ENCODE measurements at places on chromosomes 5 and 9. TPM values are rescaled to one million over a fixed set of nuclear protein-coding genes. Genes with fewer than 3 reads are reported as not detected.

GRCh38 chr5:122400938-122401337 is 88.9 kb downstream of the SNCAIP start:
- H3K4me3 ChIP-seq: no peak overlapping the region
- DNase-seq: no peak
- H3K36me3 ChIP-seq: no peaks in the 10 kb centered on the region
- H3K27ac ChIP-seq: no peak overlapping the region
- H3K4me1 ChIP-seq: no peaks in the 10 kb centered on the region
- H3K27me3 ChIP-seq: no peaks in the 10 kb centered on the region

- DNase-seq: no peak
- peaks cover 21% of the 10 kb centered on the region for H3K4me1 ChIP-seq
- no peaks in the 10 kb centered on the region for H3K36me3 ChIP-seq
- no peaks in the 10 kb centered on the region for H3K27me3 ChIP-seq
- H3K4me3 ChIP-seq: no peak overlapping the region
- H3K27ac ChIP-seq: no peak overlapping the region
Observed at GRCh38 chr9:89929673-89930480, 325.1 kb downstream of the GADD45G start.

DNA sequence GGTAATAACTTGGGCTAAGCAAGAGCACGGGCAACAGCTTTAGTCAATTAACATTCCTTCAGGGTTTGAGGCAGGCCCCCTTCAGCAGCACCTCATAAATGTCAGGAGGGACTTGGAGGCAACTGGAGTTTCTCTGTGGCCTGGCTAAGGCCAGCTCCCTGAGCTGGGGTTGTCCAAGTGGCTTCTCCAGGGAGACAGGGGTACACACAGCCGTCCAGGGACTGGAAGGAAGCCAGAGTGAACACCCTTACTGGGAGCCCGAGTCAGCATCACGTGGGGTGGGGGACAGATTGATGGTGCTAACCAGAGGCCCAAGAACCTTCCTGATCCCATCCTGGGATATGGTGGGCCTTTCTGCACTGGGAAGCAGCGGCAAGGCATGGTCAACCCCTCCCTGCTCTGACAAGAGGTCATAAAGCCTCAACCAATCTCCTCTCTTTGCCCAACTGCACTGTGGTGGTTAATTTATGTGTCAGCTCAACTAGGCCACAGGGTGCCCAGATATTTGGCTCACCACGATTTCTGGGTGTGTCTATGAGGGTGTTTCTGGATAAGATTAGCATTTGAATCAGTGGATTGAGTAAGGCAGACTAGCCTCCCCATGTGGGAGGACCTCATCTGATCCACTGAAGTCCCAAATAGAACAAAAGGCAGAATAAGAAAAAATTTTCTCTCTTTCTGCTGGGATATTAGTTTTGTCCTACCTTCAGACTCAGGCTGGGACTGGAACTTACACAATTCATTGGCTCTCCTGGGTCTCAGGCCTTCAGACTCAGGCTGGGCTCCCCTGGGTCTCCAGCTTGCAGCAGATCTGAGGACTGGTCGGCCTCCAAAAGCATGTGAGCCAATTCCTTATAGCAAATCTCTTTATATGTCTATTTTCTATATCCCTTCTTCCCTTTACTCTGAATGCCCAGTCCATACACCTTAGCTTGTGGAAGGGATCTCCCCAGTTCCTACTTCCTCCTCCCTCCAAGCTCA is 127.2 kb upstream of the LARP1 start:
- H3K27ac ChIP-seq: peak overlapping the region; percentile 26
- no peaks in the 10 kb centered on the region for H3K4me1 ChIP-seq
- no peaks in the 10 kb centered on the region for H3K27me3 ChIP-seq
- DNase-seq: no peak
- H3K4me3 ChIP-seq: no peak overlapping the region
- H3K36me3 ChIP-seq: no peaks in the 10 kb centered on the region

GRCh38 chr5:126483156-126483555 is 59.9 kb downstream of the GRAMD2B start:
- H3K36me3 ChIP-seq: peaks cover 80% of the 10 kb centered on the region
- H3K4me1 ChIP-seq: no peaks in the 10 kb centered on the region
- no peaks in the 10 kb centered on the region for H3K27me3 ChIP-seq
- H3K4me3 ChIP-seq: no peak overlapping the region
- no peak overlapping the region for H3K27ac ChIP-seq

GRCh38 chr5:76477061-76477460 is 74.0 kb downstream of the IQGAP2 start:
- H3K27me3 ChIP-seq: no peaks in the 10 kb centered on the region
- no peak overlapping the region for H3K4me3 ChIP-seq
- peaks cover 3% of the 10 kb centered on the region for H3K4me1 ChIP-seq
- H3K27ac ChIP-seq: no peak overlapping the region
- H3K36me3 ChIP-seq: no peaks in the 10 kb centered on the region
- no peak for DNase-seq

- H3K27me3 ChIP-seq: no peaks in the 10 kb centered on the region
- H3K36me3 ChIP-seq: peaks cover 44% of the 10 kb centered on the region
- no peak overlapping the region for H3K27ac ChIP-seq
- no peaks in the 10 kb centered on the region for H3K4me1 ChIP-seq
Observed at GRCh38 chr5:55427157-55427556, 107.6 kb downstream of the PLPP1 start.

The SELENOP gene
- 884 TPM for total RNA-seq

The DMGDH gene
- total RNA-seq: 0.78 TPM
